Stimulated activated CD4-positive, alpha-beta T cell treated with anti-CD3 and anti-CD28 coated beads, TNF-alpha, amount 100 ng/mL, for 1 hour (primary cell): ENCODE measurements at places on chromosomes 7 and 10.

GRCh38 chr7:100893318-100893895 lies 2.3 kb downstream of the ACHE start:
- DNase-seq: no peak

GRCh38 chr7:143355450-143356385 lies 6.8 kb downstream of the FAM131B start:
- no peak for DNase-seq

- DNase-seq: peak; percentile 30
Observed at GRCh38 chr7:155002411-155003091, 373 bp downstream of the PAXIP1 start.

GRCh38 chr10:60801522-60801921 lies 23.2 kb downstream of the CDK1 start:
- DNase-seq: no peak

DNA sequence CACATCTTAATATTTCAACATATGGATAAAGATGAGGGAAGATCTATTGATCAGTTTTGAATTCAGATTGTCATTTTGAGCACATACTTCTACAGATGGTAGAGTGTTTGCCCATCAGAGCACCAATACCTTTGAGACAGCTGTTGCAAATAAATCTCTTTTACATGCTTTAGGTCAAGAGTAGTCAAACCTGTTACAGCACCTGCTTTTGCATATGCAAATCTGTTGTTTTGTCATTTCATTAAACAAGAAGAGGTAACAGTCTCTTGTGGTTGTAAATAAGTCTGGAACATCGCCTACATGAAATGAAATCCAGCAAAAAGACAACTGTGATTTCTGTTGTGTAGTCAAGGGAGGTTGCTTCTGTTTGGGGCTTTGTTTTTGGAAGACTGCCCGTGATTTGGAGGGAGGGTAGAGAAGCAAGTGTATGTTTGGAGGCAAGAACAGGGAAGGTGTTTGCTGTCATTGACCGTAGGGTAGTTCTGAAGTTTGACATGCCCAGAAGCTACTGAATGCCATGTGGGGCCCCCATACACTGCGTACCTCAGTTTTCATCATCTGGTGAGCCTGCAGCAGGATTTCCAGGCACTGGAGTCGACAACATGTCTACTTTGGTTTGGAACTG lies 233.6 kb upstream of the PPP1R3A start:
- DNase-seq: no peak

- peak; percentile 30 for DNase-seq
Observed at GRCh38 chr7:6026011-6026819, 5.0 kb upstream of the ANKRD61 start.

GRCh38 chr7:98281757-98282606 lies 496 bp downstream of the BRI3 start:
- peak; percentile 18 for DNase-seq

GRCh38 chr7:118040562-118040961 lies 143.4 kb upstream of the LSM8 start:
- DNase-seq: no peak

DNA sequence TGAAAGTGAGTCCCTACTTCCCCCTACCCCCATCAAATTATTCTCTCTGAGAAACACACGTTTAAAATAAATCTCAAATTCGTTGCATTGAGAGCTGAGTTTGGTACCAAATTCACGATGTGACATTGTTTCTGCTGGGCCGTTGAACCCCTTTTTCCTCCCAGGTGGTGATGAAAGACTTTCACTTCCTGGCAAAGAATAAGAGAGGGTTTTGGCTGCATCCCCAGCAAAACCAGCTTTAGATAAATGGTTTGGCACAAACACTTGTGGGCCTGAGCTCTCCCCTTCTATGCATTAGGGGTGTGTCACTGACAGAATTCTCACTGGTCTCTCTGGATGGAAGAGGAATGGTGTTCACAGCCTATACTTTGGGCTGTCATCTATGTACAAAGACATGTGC lies 8.8 kb upstream of the DNTT start:
- DNase-seq: no peak

- no peak for DNase-seq
Observed at GRCh38 chr7:74355091-74355490, 65.9 kb downstream of the CLIP2 start.

GRCh38 chr7:106062006-106062405 lies 50.1 kb downstream of the SYPL1 start:
- no peak for DNase-seq

GRCh38 chr10:111100198-111100597 lies 23.4 kb downstream of the ADRA2A start:
- no peak for DNase-seq

DNA sequence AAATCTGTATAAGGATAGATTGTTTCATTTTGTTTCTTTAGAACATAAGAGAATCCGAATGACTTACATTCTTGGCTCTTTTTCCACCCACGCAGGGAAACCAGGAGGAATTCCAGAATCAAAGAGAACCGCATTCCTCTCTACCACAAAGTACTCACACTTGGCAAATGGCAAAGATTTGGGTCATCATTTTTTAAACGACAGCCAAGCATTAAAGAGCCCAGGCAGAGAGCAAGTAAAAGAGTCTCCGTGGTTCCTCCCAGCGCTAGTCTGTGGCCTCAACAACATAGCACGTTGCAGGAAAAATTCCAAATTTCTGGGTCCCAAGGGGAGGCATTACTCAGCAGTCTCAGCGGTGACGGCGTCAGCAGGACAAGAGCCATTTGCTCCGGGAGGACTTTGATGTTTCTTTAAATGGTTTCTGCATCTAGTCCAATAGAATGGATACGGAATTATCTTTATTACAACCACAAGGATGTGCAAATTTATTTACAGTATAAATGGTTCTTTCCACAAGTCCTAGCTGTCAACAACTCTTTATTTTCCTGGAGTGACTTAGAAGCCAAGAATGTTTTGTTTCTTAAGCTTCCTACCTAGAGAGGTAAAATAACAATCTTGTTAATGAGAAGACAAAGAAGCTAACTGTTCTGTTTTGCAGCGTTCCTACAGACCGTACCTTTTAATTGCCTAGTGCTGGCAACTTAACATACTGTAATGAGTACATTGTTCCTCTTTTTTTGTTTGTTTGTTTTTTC lies 232.5 kb downstream of the SKIDA1 start:
- no peak for DNase-seq

- DNase-seq: no peak
Observed at GRCh38 chr7:13639396-13639795, 350.1 kb downstream of the ETV1 start.

GRCh38 chr10:3959370-3960325 lies 174.6 kb upstream of the KLF6 start:
- DNase-seq: no peak

DNA sequence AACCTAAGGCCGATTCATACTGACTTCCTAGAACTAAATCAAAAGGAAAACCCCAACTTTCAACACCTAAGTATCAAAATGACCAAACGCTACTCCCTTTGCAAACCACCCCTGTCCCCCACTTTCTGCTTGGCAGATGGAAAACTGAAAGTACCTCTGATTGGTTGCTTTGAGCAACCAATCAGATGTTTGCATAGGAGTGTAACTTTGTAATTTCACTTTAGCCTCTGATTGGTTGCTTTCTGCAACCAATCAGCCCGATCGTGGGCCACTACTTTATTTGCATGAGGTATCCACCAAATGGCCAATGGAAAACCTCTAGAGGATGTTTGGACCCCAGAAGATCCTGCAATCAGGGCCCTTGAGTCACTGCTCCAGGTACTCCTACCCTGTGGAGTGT lies 12.3 kb upstream of the SNX10 start:
- no peak for DNase-seq

GRCh38 chr7:111492234-111492633 lies 70.1 kb downstream of the IMMP2L start:
- no peak for DNase-seq

- DNase-seq: no peak
Observed at GRCh38 chr10:10364902-10365301, 652.8 kb upstream of the CELF2 start.

- DNase-seq: no peak
Observed at GRCh38 chr7:89072081-89072480, 276.5 kb upstream of the TEX47 start.

GRCh38 chr10:110775020-110775375 lies 96.7 kb upstream of the PDCD4 start:
- no peak for DNase-seq

DNA sequence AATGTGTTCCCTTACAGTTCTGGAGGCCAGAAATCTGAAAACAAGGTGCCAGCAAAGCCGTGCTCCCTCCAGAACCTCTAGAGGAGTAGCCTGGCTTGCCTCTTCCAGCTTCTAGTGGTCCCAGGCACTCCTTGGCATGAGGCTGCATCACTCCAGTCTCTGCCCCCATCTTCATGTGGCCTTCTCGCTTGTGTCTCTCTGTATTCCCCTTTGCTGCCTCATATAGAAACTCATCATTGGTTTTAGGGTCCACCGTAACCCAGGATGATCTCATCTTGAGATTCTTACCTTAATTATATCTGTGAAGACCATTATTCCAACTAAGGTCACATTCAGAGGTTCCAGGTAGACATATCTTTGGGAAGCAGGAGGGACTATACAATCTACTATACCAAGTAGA lies 182.4 kb downstream of the SKIDA1 start:
- DNase-seq: no peak

DNA sequence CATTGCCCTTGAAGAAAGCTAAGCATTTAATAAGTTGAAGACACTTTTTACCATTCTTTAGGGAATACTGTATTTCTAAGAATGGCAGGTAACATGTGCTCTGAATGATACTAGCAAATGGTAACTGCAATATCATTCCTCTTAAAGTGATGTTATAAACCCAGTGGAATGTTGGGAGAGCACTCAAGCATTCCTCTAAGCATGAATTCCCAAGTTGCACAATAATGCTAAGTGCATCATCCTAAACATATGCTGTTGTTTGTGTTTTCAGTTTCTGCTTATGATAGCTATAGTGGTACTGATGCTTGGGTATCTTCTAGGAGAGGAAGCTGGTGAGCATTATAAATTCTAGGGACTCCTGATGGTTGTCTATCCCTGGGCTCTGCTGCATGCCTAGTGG lies 673.9 kb downstream of the PHTF2 start:
- DNase-seq: no peak

DNA sequence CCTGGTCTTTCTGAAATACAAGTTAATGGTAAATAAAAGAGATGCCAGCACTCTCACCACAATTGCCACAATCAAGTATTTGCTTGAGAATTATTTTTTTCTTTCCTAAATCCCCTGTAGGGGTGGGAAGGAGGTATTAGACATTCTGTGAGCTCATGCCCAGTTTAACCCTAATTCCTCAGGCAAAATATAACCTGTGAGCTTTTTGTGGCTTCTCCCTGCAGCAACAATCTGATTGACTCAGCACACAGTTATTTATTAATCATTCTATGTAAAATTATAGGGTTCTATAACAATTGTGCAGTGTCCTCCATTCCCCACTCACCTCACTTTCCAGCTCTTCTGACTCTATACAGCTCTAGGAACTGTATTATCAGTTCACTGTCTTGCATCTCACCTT lies 66.3 kb downstream of the GLI3 start:
- no peak for DNase-seq

GRCh38 chr10:46541017-46541661 lies 15.3 kb downstream of the GPRIN2 start:
- no peak for DNase-seq

DNA sequence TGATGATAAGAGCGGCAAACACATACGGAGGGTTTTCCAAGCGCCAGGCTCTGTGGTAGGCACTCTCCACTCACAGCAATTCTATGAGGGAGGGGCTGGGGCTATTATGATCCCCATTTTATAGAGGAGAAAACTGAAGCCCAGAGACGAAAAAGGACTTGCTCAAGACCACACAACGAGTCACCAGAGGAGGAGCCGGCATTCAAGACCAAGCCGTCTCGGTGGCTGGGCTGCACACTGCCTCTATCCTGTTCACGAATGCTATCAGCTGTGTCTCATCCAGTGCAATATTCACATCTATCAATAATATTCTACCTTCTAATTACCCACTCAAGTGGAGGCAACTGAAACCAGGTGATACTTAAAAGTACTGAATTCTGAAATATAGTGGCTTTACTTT lies 67.8 kb upstream of the NMT2 start:
- DNase-seq: no peak

GRCh38 chr7:19116121-19117090 lies 1.0 kb downstream of the TWIST1 start:
- DNase-seq: no peak

DNA sequence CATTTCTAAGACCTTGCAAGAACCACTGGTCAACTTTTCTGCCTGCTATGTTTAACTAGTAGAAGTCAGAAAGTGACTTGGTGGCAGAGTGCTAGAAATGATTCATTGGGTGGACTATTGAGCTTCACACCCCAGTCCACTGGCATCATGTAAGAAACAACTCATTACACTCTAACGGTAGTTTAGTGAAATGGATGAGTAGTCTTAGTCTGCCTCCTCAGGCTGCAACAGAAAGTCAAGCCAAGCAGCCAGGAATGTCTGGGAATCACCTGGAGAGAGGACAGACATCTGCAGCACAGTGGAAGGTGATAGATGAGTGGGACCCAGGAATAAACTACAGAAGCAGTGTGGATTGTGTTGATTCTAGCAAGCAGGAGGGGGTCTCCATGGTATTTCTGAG lies 125.4 kb downstream of the AUTS2 start:
- no peak for DNase-seq

GRCh38 chr10:103543617-103544525 lies 50.4 kb downstream of the NEURL1 start:
- DNase-seq: no peak

DNA sequence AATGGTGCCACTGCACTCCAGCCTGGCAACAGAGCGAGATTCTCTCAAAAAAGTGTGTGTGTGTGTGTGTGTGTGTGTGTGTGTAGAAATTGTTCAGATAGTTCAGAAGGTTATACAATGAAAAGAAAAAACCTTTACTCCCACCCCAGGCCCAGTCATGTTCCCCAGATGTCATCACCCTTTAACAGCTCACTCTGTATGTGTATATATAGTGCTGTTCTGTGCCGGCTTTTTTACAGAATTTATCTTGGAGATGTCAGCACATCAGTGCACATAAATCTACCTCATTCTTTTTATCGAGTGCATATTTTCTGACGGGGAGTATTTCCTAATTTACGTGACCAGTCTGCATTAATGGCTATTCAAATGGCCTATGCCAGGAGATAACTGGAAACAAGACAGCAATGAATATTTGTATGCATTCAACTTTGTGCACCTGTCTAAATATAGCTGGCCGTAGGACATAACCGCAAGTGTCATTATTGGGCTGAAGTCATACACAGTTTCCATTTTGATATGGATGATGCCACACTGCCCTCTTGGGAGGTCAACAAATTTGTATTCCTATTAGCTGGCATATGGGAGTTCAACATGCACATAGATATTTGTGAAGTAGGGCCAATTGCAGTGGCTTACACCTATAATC lies 11.7 kb downstream of the NIPSNAP2 start:
- no peak for DNase-seq

DNA sequence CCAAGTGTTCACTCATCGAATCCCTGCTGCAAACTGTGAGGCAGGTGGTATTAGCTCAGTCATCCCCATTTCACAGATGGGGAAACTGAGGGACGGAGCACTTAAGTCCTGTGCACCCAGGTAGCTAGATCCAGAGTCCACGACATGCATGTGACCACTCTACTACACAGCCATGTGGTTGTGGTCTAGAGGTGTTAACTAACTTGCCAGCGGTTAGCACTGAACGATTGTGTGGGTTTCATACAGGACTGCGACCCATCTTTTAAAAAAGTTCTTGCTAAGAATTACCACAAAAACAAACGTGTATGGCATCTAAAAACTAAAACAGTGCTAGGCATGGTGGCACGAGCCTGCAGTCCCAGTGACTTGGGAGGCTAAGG lies 16.1 kb upstream of the ABCC2 start:
- DNase-seq: no peak

- no peak for DNase-seq
Observed at GRCh38 chr10:75170215-75170614, 40.4 kb upstream of the VDAC2 start.
